ENCODE measurements at places on chromosomes 4 and X.

- no peak for DNase-seq
These were observed 98.5 kb downstream of the ADGRA3 start for GRCh38 chr4:22417408-22417807.

DNA sequence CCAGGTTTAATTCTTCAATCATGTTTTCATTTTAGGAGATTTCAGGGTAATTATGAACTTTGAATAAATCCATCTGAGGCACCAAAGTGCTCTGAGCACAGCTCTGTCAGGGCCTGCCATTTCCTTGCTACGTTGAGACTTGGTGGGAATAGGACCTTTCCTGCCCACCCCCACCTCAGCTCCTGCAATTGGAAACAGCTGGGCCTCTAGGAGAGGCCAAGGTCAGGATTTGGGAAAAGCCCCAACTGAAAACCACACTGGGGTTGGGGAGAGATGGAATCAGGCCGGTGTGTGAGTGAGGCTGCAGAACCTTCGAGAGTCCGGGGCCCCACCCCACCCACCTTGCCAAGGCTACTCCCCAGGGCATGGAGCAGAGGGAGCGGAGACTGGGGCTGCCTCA lies 212.7 kb upstream of the BCOR start:
- DNase-seq, result no peak

DNA sequence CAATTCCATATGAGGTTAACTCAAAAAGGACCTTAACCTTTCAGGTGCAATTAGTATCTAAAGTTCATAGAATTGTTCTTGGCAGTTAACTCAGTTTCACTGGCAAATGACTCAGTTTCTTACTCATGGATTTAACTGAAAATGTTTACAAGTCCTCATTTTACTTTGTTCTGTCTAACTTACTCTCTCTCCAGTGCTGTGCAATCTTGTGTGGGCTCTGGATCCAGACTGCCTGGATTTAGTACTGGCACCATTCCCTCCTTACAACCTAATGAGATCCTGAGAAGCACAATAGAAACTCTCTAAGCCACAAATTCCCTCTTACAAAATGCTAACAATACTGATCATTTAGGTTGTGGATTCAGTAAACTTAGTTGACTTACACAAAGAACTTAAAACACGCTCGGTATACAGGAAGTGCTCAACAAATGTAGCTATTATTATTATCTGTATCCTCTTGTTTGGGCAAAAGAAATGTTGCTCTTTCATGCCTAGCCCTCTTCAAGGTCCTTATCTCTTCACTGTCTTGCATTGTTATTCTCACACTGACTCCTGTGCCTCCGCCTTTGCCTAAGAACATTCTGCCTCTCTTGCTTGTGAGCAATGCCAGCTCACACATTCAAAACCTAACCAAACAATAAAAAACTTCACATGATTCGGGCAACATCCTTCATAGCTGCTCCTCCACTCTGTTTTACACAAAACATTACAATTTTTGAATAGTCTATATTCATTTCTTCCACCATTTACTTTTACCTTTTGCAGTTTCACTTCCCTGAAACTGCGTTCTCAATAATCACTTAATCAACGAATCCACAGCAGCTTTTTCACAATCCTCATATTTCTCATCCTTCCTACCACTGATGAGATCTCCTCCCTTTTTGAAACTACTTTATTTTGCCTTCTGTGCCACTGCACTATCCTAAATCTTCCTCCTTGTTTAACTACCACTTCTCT lies 91.8 kb downstream of the PDE5A start:
- DNase-seq, result no peak

DNA sequence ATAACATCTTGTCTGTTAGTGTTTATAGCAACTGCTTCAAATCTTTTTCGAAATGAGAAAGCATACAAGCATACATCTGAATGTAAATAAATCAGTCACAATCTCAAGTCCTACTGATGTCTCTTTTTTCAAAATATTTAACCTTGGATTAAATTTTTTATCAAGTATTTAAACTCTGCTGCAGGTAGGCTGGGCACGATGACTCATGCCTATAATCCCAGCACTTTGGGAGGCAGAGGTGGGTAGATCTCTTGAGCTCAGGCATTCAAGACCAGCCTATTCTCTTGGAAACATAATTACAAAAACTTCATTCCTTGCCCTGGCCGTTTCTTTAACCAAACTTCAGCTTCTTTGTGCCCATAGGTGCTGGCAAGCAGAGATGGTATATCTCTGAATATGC lies 540.3 kb upstream of the GALNT7 start:
- no peak for DNase-seq

DNA sequence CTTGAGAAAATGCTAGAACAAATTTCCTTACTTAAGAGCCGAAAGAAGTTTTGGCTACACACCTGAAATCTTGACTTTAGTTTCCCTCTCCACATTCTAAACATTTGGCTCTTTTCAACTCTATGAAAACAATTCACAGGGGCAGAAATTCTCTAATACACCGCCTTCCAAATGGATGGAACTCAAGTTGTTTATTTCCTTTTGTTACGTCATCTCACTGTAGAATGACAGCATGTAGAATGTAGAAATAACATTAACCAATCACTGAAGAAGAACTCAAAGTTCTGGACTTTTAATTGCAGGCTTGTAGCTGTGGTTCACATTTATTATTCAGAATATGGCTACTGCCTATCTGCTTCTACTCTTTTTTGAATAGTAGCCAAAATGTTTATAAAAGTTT lies 1.9 kb downstream of the DMP1 start:
- no peak for DNase-seq

GRCh38 chr4:110164856-110165255 lies 33.6 kb downstream of the ELOVL6 start:
- no peak for DNase-seq

- no peak for DNase-seq
These were observed at the start of gene TMEM154 for GRCh38 chr4:152679414-152680281. Gene TMEM154, minus strand, starts transcription at chr4:152679997. Its CDS starts 64 bp downstream, at chr4:152679933.

- no peak for DNase-seq
These were observed 24.4 kb upstream of the SLC25A43 start for GRCh38 chrX:119374736-119375135.

GRCh38 chr4:41408859-41409593 lies 128.9 kb upstream of the LIMCH1 start:
- DNase-seq, result no peak

GRCh38 chrX:627510-627981 lies 3.0 kb upstream of the SHOX start:
- no peak for DNase-seq

DNA sequence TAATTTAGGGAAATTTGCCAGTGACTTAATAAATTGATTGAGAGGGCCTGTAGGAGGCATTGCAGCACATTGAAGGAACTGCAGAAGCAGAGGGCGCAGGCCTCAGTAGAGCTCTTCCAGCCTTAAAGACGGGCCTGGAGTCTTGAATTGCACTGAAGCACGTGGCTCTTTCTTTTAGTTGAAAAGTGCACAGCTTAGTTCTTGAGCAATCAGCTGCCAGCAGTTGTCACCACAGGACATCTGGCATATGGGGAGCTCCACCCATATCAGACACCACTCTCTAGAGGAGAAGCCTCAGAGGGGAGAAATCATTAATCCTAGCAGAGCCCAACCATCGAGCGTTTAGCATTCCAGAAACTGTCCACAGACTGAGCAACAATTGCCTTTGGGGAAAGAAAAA lies 16.0 kb upstream of the FGF16 start:
- no peak for DNase-seq

DNA sequence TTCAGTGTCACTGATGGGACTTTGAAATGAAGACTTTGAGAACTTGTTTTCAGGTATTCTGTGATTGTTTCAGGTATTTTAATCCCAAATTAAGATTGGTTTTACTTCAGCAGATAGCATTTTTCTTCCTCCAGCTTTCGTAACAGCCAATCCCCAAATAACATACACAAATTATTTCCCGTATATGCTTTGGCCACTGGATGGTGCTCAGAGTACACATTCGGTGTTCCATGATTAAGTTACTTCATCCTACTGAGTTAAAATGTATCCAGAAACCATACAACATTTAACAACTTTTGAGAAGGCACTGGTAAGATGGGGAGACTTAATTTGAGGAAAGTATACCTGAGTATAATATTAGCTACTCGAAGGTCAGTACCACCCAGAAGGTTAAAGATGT lies 233.4 kb upstream of the FAM47A start:
- no peak for DNase-seq

- DNase-seq, result no peak
These were observed 32.5 kb downstream of the PDGFC start for GRCh38 chr4:156939139-156939538.

GRCh38 chr4:42954963-42955669 lies 62.6 kb downstream of the GRXCR1 start:
- no peak for DNase-seq

- no peak for DNase-seq
These were observed 70.5 kb upstream of the CBLL2 start for GRCh38 chrX:22202251-22202650.

- no peak for DNase-seq
These were observed 124.6 kb downstream of the DCHS2 start for GRCh38 chr4:154366956-154367355.

DNA sequence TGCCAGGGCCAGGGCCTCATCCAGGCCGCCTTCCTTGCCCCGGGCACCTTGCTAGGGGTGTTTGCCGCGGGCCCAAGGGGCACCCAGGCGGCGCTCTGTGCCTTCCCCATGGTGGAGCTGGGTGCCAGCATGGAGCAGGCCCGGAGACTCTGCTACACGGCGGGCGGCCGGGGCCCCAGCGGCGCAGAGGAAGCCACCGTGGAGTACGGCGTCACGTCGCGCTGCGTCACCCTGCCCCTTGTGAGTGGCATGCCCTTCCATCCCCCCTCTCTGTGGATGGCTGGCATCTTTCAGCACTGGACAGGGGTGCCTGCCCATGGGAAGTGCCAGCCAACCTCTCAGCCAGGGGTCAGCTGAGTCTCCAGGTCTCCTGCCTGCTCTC lies 3.6 kb downstream of the PLXNB3 start:
- no peak for DNase-seq

DNA sequence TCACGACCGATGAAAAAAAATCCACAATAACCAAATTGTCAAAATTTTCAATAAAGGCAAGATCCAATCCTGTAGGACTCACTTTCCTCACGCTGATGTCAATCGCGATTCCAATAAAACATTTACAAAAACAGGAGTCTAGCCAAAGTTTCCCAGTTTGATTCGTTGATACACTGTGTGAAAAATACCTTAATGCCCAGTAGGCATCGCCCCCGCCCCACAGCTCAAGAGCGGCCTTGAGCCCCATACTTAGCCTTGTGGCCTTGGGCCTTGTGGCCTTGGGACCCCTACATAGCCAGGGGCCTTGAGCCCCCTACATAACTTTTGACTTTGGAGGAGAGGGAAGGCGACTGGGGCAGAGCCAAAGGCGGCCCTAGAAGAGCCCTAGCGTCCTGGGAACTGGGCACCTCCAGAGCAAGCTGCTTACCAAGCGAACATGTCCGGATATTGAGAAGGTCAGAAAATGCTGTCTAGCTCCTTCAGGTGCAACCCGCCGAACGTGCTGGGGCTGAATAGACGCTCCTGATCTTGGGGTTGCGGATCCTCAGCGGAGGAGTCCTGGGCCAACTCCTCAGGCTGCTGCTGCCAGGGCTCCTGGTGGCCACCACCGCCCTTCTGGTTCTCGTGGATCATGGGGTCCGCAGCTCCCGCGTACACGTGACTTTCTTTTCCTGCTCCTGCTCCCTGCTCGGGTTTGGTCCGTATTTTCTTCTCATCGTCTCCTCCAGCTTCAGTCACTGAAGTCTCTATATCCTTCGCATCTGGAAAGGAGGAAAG lies 62.9 kb downstream of the RHOXF2B start:
- no peak for DNase-seq

- DNase-seq, result peak; percentile 35
These were observed 581 bp downstream of the UBE2K start for GRCh38 chr4:39698424-39699009.

DNA sequence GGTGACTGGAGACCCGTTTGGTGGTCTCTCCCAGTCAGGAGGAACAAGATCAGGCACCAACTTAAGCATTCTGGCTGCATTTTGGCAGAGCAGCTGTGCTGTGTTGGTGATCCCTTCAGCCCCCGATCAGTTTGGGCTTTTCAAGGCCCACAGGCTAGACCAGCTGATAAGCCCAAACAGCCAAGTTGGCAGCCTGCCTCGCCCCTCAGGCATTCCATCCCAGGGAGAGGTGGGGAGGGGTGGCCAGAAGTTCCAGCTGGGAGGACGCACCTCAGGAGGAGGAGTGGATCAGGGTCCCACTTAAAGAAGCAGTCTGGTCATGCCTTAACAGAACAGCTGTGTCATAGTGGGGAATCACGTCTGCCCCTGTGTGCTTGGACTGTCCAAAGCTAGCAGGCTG lies 105.8 kb downstream of the CHIC1 start:
- DNase-seq, result no peak

GRCh38 chr4:71400810-71401209 lies 62.0 kb downstream of the SLC4A4 start:
- no peak for DNase-seq

GRCh38 chrX:136625246-136625645 lies 22.7 kb upstream of the CD40LG start:
- no peak for DNase-seq

- peak; percentile 13 for DNase-seq
These were observed 104.7 kb downstream of the MAML3 start for GRCh38 chr4:140049024-140049848.

Data from caudate nucleus (tissue), 63 donors.